ENCODE measurements at places on chromosomes 6 and 20.

DNA sequence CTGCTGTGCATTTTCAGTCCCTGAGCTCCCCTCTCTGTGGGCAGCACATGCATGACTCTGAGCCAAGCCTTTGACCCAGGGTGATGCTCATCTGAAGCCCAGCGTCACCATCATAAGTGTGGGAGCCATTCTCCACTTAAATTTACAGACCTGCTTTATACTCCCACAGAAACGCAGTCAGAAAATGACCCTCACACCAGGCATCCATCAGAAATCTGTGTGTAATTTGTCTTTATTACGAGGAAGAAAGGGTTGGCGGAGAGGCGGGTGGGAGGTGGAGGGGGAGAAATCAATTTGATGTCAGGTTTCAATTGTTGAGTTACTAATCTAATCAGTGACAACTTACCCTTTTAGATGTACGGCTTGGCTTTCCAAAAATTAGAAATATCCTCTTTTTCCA, 353.6 kb downstream of the MAFB start:
- no peak for DNase-seq

GRCh38 chr6:149128489-149129145, 188.9 kb upstream of the TAB2 start:
- peak; percentile 81 for DNase-seq

DNA sequence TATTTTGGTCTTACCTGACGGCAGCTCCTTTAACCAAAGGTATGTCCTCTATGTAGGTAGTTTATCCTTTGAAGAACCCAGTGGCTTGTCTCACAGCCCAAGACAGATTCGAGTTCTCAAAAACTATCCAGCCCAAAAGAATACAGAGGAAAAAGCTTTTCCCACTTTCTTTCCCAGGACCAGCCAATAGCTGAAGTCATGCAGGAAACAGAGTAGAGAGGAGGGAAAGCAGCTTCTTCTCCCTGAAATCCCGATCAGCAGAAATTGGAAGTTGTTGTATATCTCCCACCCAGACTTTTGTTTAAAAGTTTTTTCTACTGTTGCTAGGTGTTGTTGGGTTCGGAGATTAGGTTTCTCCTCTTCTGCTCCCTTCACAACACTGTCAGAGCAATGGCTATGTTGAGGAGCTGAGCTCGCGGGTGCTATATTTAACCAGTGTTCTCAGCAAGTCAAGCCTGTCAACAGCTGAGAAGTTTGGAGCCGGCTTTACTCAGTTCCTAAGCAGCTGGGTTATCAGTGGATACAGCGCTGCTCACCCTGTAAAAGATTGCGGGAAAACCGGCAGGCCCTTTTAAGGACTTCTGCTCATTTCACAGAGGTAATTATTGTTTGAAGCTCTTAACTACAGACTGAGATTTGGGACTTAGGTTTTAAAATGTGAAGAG, at the start of gene FILIP1:
Gene FILIP1, minus strand, starts transcription at position 401 of the 665 bp plus-strand sequence. CDS start 78,828 bp downstream, outside the sequence.
- no peak for DNase-seq

GRCh38 chr6:18148304-18149025, 6.4 kb downstream of the TPMT start:
- DNase-seq: peak; percentile 8

- no peak for DNase-seq
Measured at GRCh38 chr6:37456816-37457560, 24.0 kb downstream of the CMTR1 start.

- DNase-seq: no peak
Measured at GRCh38 chr20:24761220-24762065, 187.6 kb upstream of the CST7 start.

DNA sequence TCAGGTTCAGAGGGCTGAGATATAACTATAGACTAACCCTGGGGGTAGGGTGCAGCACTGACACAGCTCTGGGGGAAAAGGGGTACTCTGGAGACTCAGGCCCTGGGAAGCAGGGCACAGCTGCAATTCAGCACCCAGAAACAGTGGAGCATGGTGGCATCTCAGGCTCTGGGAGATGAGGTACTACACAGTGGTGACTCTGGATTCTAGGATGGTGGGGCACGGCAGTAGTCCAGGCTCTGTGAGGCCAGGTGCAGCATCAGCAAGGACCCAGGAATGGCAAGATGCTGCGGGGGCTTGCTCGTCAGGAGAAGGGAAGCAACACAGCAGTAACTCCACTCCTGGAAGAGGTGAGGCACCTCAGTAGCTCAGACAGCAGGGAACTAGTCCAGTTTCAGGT, 271.5 kb upstream of the MOCS1 start:
- DNase-seq: no peak

- DNase-seq: no peak
Measured at GRCh38 chr6:17472653-17473183, 79.3 kb downstream of the CAP2 start.

GRCh38 chr6:3630258-3630835, 121.2 kb downstream of the PXDC1 start:
- no peak for DNase-seq

GRCh38 chr6:125220712-125221111, 67.1 kb downstream of the TPD52L1 start:
- no peak for DNase-seq

- no peak for DNase-seq
Measured at GRCh38 chr20:45626540-45626939, 3.0 kb upstream of the WFDC10A start.
